ENCODE measurements at places on chromosomes 16 and 17.

GRCh38 chr17:67435122-67435521 lies 58.0 kb downstream of the PITPNC1 start:
- peak; percentile 82 for DNase-seq

GRCh38 chr16:78543023-78543422 lies 443.6 kb downstream of the WWOX start:
- no peak for DNase-seq

DNA sequence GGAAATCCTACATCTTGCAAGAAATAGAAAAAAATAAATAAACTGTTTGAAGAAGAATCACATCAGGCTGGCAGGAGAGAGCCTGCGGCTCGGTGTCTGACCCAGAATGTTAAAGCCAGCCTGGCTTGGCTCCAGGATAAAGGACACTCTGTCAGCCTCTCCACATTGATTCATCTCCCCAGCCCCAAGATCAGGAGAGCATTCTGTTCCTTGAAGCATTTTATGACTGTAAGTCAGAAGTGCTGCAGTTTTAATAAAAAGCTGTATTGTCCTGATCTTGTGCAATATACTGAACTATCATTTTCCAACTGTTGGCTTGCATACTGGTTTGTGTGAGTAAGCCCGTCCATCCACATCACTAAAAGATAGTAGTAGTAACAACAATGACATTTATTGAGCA lies 426.6 kb downstream of the HAPSTR1 start:
- no peak for DNase-seq

- DNase-seq: no peak
Measured at GRCh38 chr16:3752984-3753383, 35.7 kb upstream of the TRAP1 start.

- peak; percentile 29 for DNase-seq
Measured at GRCh38 chr16:50457423-50457822, 88.6 kb upstream of the BRD7 start.

DNA sequence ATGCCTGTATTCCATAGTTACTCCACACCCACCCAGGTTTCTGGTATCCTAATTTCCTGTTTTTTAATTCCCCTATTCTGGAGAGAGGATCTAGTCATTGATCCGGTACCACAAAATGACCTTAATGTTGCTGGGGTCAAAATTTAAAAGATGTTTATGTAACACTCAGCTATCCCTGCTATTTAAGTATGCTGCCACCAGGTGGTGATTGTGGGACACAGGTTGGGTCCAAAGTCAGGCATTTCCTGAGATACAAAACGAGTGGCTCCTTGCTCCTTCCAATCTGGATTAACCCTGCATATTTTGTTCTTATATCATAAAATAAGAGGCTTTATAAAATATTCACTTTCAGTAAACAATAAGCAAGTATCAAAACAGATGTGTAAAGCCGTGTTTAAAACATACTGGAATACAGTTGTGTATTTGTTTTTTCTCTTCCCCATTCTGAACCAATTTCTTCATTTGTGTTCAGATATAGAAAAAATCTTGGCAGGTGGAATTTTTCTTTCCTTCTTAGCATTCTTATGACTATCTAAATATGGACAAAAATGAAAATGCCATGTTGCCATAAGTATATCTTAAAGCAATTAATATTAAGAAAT lies 16.3 kb downstream of the HS3ST4 start:
- DNase-seq: peak; percentile 37

GRCh38 chr17:63741143-63741407 lies 524 bp downstream of the STRADA start:
- no peak for DNase-seq

GRCh38 chr16:85293904-85294642 lies 181.8 kb upstream of the CIBAR2 start:
- DNase-seq: no peak

- DNase-seq: no peak
Measured at GRCh38 chr16:25481636-25482035, 210.1 kb upstream of the HS3ST4 start.

GRCh38 chr17:78425429-78425828 lies 47.0 kb downstream of the PGS1 start:
- DNase-seq: no peak

- no peak for DNase-seq
Measured at GRCh38 chr17:58470356-58470755, 17.9 kb downstream of the HSF5 start.

GRCh38 chr17:80774146-80774545 lies 217.5 kb upstream of the CHMP6 start:
- no peak for DNase-seq

DNA sequence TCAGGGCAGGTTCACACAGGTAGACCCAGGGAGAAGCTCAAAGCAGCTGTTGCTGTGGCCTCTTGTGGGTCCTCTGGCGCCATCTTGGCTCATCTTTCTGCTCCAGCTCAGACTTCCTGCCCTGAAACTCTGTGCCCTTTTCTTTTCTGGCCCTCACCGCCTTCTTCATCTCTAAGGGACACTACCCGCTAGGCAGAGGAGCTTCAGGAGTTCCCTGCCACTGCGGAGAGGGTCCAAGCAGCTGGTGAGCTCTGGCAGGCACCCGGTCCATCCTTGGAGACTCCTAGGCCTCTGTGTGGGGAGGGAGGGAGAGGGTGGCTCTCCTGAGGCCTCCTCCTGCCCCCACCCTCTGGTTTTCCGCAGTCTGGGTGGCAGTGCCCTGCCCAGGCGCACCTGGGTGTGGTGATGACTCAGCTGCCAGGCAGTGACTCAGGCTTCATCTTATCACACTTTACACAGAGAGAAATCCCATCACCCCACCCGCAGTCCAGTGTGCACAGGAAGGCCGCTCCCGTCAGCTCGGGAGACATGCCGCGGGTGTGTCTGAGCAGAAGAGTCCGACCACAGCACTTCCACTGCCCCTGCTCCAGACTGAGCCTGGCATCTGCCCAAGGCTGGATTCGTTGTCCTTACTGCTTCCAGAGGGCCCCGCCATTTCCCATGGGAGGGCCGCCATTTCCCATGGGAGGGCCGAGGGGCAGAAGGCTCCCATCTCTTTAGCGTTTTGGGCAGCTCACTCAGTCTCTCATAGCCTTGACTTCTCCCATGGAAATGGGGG lies 7.3 kb downstream of the NT5C start:
- DNase-seq: peak; percentile 87

- DNase-seq: no peak
Measured at GRCh38 chr17:44397479-44398440, 8.3 kb upstream of the ITGA2B start.

DNA sequence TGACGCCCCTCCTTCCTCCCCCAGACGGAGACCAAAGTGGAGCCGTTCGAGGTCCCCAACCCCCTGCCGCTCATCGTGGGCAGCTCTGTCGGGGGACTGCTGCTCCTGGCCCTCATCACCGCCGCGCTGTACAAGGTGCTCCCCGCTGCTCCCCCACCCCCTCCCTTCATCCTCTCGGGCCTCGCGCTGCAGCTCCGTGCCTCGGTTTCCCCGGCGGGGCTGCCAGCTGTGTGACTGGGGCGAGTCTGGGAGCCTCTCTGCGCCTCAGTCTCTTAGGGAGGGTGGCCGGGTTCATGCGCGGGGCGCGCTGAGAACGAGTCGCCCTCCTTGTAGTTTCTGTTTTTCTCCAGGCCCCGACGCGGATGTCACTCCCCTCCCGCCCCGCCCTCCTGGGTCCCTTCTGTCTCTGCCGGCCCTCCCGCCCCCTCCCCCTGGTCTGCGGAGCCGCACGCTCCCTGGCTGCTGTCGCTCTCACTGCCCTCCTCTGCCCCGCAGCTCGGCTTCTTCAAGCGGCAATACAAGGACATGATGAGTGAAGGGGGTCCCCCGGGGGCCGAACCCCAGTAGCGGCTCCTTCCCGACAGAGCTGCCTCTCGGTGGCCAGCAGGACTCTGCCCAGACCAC lies 23.7 kb upstream of the ITGAX start:
- DNase-seq: no peak

Measured in activated CD4-positive, alpha-beta T cell treated with anti-CD3 and anti-CD28 coated beads, Interleukin-2, amount 50 U/mL, for 16 hours (primary cell).